DND-41 (cell line): ENCODE measurements at places on chromosomes 1 and 21.

DNA sequence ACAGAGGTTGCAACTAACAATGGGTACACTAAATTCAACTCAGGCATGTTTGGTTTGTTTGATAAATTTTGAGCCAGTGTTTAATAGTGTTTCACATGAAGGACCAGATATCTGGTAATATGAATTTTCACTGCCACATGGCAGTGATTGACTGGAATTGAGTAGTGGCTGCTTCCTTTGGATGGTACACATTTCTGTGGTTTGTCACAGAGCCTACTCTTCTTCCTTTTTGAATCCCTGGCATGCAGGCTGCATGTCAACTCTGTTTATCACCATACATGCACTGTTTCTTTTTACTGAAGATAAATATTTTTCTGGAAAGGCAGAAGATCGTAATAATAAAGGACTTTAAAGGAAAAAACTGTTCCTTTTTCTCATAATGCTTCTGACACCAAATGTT lies 35.5 kb downstream of the SDCCAG8 start:
- H3K4me1 ChIP-seq: no peaks in the 10 kb centered on the region
- no peak overlapping the region for H3K27ac ChIP-seq
- H3K4me3 ChIP-seq: no peak overlapping the region

GRCh38 chr1:26345718-26346117 lies 8.2 kb downstream of the CRYBG2 start:
- H3K27ac ChIP-seq: no peak overlapping the region
- no peaks in the 10 kb centered on the region for H3K36me3 ChIP-seq
- H3K27me3 ChIP-seq: no peaks in the 10 kb centered on the region
- no peak overlapping the region for H3K4me3 ChIP-seq
- no peak for DNase-seq

GRCh38 chr21:15212206-15212605 lies 147.4 kb upstream of the NRIP1 start:
- no peaks in the 10 kb centered on the region for H3K27me3 ChIP-seq
- H3K4me3 ChIP-seq: no peak overlapping the region
- H3K4me1 ChIP-seq: no peaks in the 10 kb centered on the region
- no peak for DNase-seq
- no peak overlapping the region for H3K27ac ChIP-seq
- H3K36me3 ChIP-seq: no peaks in the 10 kb centered on the region

DNA sequence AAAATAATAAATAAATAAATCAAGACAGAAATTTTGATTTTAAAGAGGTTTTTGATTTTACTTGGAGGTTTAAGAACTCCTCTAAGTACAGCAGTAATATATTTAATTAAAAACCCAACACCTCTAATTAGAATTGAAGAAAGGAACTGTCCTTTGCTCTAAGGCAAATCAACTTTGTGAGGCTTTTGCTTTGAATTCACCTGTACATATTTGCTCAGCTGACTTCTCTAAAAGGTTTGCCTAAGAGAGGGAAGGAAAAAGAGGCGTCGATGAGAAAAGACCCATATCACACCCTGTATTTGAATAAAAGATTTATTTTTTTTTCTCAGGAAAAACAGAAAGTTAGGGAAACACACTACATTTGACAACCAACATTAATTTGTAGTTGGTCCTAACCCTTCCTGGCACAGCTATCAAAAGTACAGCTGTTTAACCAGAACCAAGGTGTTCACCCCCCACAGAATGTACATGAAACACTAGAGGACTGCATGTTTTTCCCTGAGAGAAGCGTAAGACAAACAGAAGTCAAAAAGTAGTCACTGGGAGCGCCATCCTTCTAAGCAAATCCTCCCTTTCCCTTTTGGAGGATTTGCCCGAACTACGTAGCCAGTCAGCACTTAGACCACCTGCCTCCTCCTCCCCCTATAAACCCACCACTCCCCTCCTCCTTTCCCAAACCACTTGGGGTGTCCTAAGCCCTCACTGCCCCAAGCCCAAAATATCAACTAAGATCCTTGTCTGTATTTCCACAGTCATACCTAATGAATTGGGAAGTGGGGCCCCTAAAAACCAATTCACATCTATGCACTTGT lies 4.9 kb downstream of the MCL1 start:
- H3K4me3 ChIP-seq: no peak overlapping the region
- H3K4me1 ChIP-seq: peaks cover 65% of the 10 kb centered on the region

- no peak overlapping the region for H3K27ac ChIP-seq
- no peaks in the 10 kb centered on the region for H3K27me3 ChIP-seq
- DNase-seq: no peak
- H3K4me3 ChIP-seq: no peak overlapping the region
- no peaks in the 10 kb centered on the region for H3K36me3 ChIP-seq
These were observed 327.5 kb downstream of the SETD4 start for GRCh38 chr21:35732788-35733187.

DNA sequence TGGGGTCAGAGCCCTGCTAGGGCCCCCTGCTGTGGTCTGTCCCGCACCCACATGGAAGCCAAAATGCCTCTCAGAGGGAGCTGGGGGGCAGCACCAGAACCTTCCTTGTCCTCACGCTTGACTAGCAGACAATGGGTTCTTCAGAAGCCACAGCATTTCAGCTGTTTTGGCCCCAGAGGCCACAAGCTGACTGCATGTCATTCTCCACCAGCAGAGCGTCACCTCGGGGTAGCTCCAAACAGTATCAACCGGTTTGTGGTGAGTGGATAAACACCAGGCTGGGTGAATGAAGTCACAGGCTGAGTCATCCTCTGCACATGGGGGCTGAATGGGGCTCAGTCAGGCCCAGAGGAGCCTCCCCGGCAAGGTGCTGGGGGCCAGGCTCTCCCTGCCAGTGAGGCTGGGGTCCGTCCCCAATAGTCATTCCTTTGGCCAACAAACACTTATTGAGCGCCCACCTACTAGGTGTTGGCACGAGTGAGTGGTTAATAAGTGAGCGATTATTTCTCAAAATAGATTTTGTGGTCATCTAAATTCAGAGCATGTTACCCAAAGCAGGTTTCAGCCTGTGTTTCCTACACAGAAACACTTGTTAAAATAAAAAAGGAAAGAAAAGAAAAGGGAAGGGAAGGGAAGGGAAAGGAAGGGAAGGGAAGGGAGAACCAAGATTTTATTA lies 9.1 kb downstream of the OLIG1 start:
- no peaks in the 10 kb centered on the region for H3K36me3 ChIP-seq
- peaks cover 19% of the 10 kb centered on the region for H3K27me3 ChIP-seq
- peak; percentile 37 for DNase-seq
- no peak overlapping the region for H3K4me3 ChIP-seq
- no peak overlapping the region for H3K27ac ChIP-seq

- no peaks in the 10 kb centered on the region for H3K4me1 ChIP-seq
- H3K4me3 ChIP-seq: no peak overlapping the region
- no peak overlapping the region for H3K27ac ChIP-seq
- 0 out of 2 replicates have a peak, but pooled peaks cover 3% of the 10 kb centered on the region for H3K36me3 ChIP-seq
- H3K27me3 ChIP-seq: no peaks in the 10 kb centered on the region
These were observed 43.2 kb downstream of the FRRS1 start for GRCh38 chr1:99723251-99723650.

GRCh38 chr1:214446772-214447556 lies 104.4 kb downstream of the PTPN14 start:
- H3K27ac ChIP-seq: no peak overlapping the region
- H3K36me3 ChIP-seq: no peaks in the 10 kb centered on the region
- peaks cover 28% of the 10 kb centered on the region for H3K4me1 ChIP-seq
- H3K27me3 ChIP-seq: no peaks in the 10 kb centered on the region
- no peak for DNase-seq

DNA sequence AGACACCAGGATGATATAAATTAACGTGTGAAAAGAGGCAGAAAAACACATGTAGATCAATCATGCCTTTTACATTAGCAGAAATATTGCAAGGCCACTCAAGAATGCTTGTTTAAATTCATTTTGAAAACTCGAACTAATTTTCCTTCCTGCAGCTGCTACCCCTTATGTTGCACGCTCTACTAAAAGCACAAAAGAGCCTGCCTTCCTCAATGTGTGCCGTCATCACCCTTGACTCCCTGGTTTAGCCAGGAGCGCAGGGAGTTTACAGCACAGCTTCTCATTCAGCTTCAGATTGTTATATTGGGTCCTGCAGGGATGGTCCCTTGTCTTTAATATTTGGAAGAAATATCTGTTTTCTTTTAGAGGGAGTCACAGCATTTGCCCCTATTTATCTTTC lies 10.1 kb upstream of the ST6GALNAC5 start:
- H3K4me1 ChIP-seq: no peaks in the 10 kb centered on the region
- H3K36me3 ChIP-seq: no peaks in the 10 kb centered on the region
- H3K4me3 ChIP-seq: no peak overlapping the region
- DNase-seq: no peak
- H3K27me3 ChIP-seq: peaks cover 3% of the 10 kb centered on the region

- H3K27ac ChIP-seq: no peak overlapping the region
- no peaks in the 10 kb centered on the region; the same call in 1 of the 2 replicates for H3K4me1 ChIP-seq
- H3K4me3 ChIP-seq: no peak overlapping the region
These were observed 10.5 kb upstream of the RNPC3 start for GRCh38 chr1:103514920-103515503.

DNA sequence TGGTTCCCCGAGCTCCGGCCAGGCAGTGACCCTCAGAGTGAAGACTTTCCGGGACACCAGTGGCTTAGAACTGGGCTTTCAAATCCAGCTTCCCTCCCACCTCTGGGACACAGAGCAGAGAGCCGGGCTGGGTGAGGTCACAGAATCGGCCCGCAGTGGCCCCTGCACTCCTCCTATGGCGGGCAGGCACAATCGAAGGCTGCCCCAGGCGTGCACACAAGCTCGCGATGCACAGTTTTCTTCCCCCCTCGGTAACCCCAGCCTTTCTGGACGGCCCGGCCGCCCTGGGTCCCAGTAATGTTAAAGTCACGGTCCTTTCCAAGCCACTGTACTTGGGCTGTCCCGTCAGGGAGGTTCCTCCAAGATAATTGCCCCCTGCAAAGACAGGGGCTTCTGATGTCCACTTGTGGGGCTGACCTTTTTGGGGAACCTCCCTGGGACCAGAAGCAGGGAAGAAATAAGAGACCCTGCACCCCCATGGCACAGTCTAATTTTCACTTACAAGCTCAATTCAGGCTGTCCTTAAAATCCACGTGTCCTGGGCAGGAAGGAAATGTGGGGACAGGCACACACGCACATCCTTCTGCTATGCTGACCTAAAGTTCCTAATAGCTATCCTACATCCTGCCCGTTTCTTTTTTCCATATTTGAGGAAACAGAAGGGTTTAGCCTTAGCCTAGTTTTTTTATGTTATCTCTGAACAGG lies 13.7 kb downstream of the TFF3 start:
- no peaks in the 10 kb centered on the region for H3K27me3 ChIP-seq
- H3K36me3 ChIP-seq: peaks cover 9% of the 10 kb centered on the region; the same call in 1 of the 2 replicates
- no peak overlapping the region for H3K27ac ChIP-seq
- no peak for DNase-seq

- peaks cover 60% of the 10 kb centered on the region for H3K36me3 ChIP-seq
- DNase-seq: no peak
- H3K27ac ChIP-seq: no peak overlapping the region
These were observed 51.2 kb downstream of the RNF2 start for GRCh38 chr1:185096531-185096930.

DNA sequence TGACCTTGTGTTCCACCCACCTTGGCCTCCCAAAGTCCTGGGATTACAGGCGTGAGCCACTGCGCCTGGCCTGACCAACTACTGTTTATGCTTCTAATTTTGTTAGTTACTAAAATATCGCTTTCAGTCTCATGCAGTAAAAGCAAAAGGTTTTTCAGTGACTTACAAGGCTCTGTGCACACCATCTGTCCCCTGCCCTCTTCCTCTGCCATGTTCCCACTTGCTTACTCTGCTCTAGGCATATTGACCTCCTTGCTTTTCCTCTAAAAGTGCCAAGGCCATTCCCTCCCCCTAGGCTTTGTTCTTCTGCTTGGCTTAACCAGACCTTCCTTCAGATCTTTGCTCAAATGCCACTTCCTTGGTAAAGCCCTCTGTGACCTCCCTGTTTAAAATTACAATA lies 276.9 kb downstream of the KIF26B start:
- H3K27ac ChIP-seq: no peak overlapping the region
- no peaks in the 10 kb centered on the region for H3K27me3 ChIP-seq
- H3K4me3 ChIP-seq: no peak overlapping the region
- no peaks in the 10 kb centered on the region for H3K4me1 ChIP-seq
- no peaks in the 10 kb centered on the region for H3K36me3 ChIP-seq
- no peak for DNase-seq
